ENCODE measurements at places on chromosomes 16 and 17.
A peak's percentile ranks its signal among the peaks of the same experiment; 100 is the strongest.

GRCh38 chr16:70349783-70350182 is 3.1 kb downstream of the DDX19A start:
- DNase-seq = no peak

GRCh38 chr17:68302666-68303065 is 11.4 kb downstream of the ARSG start:
- DNase-seq = no peak

DNA sequence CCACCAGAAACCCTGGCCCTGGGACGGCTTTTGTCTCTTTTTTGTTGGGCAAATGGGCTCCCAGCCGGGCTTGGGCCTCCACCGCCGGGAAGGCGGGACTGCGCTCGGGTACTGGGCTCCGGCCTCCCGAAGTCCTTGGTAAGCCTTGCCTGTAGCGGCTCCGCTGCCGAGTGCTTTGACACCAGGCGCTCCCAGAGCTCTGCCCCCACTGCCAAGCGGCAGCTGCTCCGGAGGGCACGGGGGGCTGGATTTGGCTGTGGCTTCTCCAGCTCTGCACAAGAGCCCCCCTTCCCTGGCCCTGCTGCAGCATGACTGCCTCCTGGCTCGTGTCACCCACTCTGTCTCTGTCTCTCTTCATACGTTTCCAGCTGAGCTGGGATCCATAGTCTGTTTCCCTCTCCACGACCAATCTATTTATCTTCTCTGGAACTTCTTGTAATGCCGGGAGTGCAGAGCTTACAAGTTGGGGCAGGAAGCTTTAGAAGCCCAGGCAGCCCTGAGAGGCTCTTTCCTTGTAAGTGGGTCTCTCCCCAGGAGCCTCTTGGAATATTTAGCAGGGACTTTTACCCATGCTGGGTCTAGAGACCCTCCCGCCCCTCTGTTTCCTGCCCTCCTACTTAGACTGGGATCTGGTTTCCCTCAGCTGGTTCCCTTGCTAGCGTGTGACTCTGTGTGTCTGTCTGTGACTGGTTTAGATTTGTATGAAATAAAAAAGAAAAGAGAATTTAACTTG is 246.9 kb upstream of the GSE1 start:
- no peak for DNase-seq

DNA sequence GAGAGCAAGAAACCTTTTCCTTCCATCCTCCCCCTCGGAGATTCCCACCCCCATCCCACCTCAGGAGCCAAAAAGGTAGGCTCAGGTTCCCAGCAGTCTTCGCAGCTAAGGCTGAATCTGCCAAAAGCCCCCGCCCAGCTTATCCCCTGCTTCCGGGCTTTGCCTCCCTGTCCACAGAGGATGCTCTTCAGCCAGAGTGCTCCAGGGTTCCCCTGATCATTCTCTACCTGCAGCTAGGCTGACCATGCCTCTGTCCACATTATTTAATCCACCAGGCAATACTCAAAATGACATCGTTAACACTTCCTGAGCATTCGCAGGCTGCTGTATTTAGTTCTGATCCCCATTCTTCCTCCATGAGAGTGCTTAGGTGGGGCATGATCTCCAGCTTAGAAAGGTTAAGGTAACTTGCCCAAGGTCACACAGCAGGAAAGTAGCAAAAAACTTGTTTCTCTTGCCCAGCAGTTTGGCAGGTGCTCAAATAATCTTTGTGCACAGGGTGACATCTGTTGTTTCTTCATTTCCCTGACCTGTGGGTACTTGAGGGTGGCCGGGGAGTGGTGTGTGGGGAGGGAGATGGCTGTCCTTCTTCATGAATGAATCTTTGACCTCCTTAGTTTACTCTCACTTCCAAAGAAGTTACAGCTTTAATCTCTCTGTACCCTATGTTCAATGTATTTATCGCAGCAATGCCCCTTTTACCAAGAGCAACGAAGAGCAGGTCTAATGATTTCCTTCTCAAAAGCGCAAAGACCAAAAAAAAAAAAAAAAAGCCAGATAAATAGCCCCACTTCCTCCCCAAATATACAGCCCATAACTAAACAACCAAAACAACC is 848 bp upstream of the TBKBP1 start:
- DNase-seq = no peak

GRCh38 chr17:28324781-28325180 is 5.8 kb downstream of the TMEM97 start:
- no peak for DNase-seq

DNA sequence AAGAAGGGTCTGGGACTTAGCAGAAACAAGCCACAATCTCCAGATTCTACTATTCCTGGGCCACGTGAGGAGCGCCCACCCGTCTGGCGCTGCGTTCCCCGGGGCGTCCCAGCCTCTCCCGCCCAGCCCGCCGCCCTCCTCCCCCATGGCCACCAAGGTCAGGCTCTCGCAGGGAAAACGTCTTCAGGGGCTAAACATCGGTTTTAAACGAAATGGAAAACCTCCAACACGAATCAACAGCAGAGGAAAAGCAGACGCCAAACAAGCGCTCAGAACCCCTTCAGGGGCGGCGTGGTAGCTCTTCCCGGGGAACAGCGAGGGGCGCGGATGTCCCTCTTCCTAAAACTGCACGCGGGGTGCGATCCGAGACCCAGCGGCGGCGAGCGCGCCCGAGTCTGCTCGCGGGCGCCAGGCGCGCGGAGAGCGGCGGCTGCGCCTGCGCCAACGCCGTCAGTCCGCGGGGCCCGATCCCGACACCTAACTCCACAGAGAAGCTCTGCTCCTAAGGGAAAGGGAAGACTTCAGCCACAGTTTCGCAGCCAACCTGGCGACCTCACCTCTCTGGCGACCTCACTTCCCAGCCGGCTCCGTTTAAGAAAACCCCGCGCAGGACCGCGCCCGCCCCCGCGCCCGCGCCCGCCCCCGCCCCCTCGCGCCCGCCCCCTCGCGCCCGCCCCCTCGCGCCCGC is 505 bp upstream of the COG1 start:
- DNase-seq = no peak

DNA sequence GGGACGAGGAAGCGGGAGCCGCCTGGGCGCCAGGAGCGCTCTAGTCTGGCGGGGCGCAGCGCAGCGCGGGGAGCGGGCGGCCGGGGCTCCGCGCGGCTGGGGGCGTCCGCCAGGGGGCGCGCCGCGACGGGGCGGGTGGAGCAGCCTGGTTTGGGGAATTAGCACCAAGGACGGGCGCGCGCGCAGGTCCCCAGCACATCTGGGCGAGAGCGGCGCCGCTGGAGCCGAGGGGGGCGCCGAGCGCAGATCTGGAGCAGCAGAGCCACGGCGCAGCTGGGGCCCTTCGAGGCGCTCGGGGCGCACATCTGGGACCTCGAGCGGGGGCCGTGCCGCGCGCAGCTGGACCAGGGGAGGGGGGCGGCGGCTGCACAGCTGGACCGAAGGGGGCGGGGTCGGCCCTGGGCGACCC is at the start of gene NXPH3:
TSS of gene NXPH3 (plus strand) at position 193 of the 409 bp plus-strand sequence. CDS start 349 bp downstream, outside the sequence.
- DNase-seq = peak; percentile 66

- DNase-seq = no peak
Measured at GRCh38 chr17:54028986-54029580, 206.4 kb downstream of the KIF2B start.

- DNase-seq = no peak
Measured at GRCh38 chr16:86809458-86809955, 231.2 kb downstream of the FOXL1 start.

DNA sequence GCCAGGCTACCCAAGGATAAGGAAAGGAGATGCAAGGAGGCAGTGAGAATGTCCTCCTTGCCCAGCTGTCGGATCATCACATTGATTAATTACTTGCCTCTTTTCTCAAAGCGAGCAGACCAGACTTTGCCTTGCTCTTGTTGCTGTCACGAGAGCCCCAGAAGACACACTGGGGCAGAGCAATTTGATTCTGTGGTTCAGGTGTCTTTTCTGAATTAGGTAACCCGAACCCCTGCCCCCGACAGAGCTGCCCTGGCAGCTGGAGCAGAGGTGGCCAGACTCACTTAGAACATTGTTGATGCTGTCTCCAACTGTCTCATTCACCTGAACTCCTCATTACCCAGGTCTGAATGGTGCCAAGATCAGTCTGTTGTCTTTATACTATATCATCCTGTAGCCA is 34.3 kb downstream of the VAT1L start:
- no peak for DNase-seq

DNA sequence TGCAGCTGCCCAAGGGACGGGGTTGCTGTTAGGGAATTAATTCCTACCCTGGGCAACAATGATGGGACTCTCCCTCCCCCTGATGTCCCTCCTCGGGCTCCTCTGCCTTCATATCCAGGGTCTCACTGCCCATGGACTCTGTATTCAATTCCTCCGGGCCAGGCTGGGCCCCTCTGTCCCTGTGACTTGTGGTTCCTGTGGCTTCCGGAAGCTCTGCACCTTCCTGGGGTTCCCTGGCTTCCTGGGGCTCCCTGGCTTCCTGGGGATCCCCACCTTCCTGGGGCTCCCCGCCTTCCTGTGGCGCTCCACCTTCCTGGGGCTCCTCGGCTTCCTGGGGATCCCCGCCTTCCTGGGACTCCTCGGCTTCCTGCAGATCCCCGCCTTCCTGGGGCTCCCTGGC is 35.2 kb downstream of the SRL start:
- no peak for DNase-seq

DNA sequence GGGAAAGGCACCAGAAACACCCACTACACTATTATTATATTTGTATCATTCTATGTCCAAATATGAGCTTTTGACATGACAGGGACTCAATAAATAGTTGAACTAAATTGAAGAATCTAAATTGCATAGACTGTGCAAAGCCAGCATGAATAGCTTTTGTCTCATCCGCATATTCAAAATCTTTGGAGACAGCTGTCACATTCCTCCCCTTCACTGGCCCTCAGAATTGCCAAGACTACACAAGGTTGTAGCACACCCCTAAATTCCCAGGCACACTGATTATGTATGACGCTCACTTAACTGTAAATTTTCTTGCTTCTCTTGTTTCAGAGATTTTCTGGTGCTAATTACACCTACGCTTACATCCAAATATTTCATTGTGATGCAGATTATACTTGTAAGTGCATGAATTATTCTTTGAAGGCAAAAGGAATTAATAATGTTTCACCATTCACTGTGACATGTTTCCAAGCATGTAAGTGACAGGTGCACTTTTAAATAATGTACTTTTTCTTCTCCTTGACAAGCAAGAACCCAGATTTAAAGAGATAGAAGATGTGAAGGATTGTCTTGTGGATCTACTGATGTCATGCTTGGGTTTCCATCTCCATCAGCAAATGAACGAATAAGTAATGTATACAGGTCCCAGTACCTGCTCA is 47.5 kb downstream of the CA10 start:
- no peak for DNase-seq

GRCh38 chr16:9258423-9259051 is 167.1 kb downstream of the HAPSTR1 start:
- DNase-seq = peak; percentile 6

- DNase-seq = no peak
Measured at GRCh38 chr17:30249460-30249859, 14.0 kb upstream of the SLC6A4 start.

GRCh38 chr17:81387100-81388090 is 7.9 kb upstream of the BAHCC1 start:
- DNase-seq = peak; percentile 42

DNA sequence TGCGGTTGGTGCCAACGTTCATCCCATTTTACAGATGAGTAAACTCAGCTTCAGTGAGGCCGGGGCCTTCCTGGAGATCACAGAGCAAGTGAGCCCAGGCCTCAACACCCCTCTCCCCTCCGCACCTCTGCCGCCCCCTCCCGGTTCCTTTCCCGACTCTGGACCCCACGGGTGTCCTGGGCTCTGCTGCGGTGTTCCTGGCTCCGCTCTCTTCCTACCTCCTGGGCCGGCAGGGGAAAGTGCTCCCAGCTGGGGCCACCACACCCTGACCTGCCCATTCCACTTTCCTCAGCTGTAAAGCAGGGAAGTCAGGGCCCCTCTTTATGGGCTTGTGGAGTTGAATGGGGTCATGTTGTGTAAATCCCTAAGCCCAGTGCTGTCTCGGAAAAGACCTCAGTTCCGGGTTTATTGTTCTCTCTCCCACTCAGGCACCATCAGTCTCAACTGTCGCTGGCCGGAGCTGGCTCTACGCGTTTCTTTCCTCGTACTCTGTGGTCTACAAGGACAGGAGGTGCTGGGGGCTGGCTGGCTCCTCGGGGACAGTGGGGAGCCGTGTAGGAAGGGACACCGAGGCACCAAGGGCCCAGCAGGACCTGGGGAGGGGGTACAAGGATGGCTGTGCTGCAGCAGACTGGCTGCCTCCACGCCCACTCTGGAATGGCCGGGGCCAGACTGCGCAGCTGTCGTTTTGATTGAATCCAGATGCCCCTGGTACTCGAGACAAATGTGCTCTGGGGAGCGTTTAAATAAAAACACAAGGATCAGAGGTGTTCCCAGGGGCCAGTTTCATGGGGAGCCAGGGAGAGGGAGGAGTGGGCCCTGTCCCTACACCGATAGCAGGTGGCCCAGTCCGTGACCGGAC is 21.7 kb upstream of the ACSF3 start:
- no peak for DNase-seq

DNA sequence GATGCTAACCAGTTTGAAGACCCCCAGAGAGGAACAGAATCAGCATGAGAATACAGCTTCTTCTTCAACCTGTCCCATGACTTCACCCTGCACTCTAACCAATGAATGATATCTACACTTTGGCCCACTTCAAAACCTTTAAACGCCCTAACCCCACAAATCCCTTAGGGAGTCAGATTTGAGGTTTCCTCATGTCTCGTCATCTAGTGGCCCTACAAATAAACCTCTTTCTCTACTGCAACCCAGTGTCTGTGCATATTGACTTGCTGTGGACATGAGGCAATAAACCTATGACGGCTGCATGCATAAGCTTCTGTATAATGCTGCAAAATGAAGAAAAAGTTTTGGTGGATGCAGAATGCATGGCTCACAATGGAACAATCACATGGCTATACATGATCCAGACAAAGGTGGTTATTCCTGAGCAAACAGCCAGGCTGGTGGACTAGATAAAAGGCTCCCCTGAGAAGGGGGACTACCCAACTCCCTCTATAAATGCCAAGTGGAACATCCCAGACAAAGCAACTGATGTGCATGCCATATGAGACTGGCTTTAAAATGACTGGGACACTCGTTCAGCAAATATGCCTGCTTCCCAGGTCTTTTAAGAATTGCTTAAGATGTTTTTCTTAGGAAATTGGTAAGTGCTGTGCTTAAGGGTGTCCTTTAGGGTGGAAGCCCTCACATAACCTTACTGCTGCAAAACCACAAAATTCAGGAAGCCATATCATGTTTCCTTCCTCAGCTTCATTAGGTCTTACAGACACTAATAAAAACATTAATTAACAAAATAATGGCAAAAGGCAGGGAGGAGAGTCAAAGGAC is 12.2 kb downstream of the N4BP1 start:
- no peak for DNase-seq
